ENCODE measurements at places on chromosomes 4 and X.

GRCh38 chr4:177100307-177100706 is 209.4 kb upstream of the NEIL3 start:
- no peak for DNase-seq

- no peak for DNase-seq
Measured at GRCh38 chr4:56158483-56158882, 209.7 kb downstream of the CEP135 start.

DNA sequence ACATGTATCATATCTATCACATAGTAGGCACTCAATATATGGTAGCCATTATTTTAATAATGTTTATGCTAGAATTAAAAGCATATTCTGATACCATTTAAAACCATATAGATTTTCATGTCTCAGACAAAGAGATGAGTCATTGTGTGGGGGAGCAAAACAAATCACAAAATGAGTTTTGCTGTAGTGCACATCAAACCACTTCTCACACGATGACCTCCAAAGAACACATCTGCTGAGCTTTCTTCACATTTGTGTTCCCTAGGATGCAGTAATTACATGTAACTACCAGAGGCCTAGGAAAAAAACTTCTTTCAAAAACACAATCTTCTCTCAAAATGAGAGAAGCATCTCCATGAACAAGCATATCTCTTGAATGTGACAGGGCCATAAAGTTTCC is 56.1 kb upstream of the BRS3 start:
- DNase-seq, result no peak

DNA sequence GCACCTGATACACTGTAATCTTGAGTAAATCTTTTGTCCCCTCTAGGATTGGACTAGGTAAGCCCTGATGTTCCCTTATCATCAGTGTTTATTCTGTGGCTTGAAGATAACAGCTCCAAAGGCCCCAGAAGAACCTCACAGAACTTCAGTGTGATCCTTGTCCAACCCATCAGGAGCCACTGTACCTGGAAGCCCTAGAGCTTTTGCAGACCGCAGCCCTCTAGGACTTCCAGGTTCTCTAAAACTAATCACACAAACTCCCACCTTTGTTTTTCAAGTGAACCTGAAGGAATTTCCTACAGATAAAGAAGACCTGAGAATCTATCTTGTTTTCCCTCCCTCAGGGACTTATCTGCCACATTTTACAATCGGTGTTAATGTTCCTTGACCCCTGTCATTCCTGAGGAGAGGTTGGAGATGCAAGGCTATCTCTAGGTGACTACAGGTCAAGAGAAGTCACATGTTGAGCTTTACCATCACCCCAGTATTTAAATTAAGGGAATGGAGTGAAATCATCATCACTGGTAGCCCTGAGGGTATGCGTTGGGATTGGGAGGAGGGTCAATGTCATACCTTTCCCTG is 32.9 kb downstream of the LONRF3 start:
- DNase-seq, result no peak
